ENCODE measurements at places on chromosomes 2 and 18. TPM values are rescaled to one million over a fixed set of nuclear protein-coding genes. Genes with fewer than 3 reads are reported as not detected.

The HOXD3 gene
- not detected for total RNA-seq

The RGPD3 gene
- total RNA-seq, result 0.13 TPM

The IL37 gene
- not detected for total RNA-seq

The CAVIN2 gene
- 17.4 TPM for total RNA-seq

The EMILIN1 gene
- total RNA-seq, result 292 TPM

The GALNT3 gene
- total RNA-seq, result 2.0 TPM

The RTTN gene
- total RNA-seq, result 12.6 TPM

The PRKAG3 gene
- 0.40 TPM for total RNA-seq

The CFC1 gene
- total RNA-seq, result not detected

The ADAM23 gene
- 7.7 TPM for total RNA-seq

The IL36G gene
- not detected for total RNA-seq

The OTOS gene
- total RNA-seq, result not detected

The UCN gene
- 0.50 TPM for total RNA-seq

The KCNJ3 gene
- not detected for total RNA-seq

The GPR55 gene
- total RNA-seq, result not detected

The CLHC1 gene
- 10.4 TPM for total RNA-seq

The CELF4 gene
- total RNA-seq, result under 0.01 TPM

The GALNT5 gene
- 28.8 TPM for total RNA-seq

The IL1F10 gene
- not detected for total RNA-seq

The DAW1 gene
- total RNA-seq, result 4.1 TPM

The TLX2 gene
- total RNA-seq, result 0.06 TPM

The FAHD2B gene
- 3.8 TPM for total RNA-seq

Data from aortic smooth muscle cell (primary cell).